PC-3 (cell line): ENCODE measurements at places on chromosomes 11 and 22.

DNA sequence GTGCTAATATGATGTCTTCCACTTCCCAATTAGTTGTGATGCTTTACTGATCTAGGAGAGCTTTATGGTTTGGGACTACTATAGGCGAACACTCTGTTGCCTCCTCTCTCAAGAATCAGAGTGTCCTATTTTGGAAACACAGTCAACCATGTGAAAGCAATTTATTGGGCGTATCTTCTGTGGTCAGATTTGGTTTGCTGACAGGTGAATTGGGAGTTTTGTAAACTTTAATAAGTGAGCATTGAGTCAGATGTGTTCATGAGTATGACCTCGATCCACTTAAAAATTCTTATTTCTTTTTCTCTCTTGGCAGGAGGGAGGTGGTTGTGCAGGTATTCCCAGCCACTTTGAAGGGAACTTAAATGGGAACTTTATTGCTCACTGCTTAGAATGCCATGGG, 4.4 kb downstream of the CAT start:
- H3K27me3 ChIP-seq = no peaks in the 10 kb centered on the region
- peaks cover 25% of the 10 kb centered on the region for H3K4me1 ChIP-seq
- H3K4me3 ChIP-seq = no peak overlapping the region
- H3K27ac ChIP-seq = peak overlapping the region; percentile 27
- no peaks in the 10 kb centered on the region for H3K36me3 ChIP-seq
- peak; percentile 80 for DNase-seq

DNA sequence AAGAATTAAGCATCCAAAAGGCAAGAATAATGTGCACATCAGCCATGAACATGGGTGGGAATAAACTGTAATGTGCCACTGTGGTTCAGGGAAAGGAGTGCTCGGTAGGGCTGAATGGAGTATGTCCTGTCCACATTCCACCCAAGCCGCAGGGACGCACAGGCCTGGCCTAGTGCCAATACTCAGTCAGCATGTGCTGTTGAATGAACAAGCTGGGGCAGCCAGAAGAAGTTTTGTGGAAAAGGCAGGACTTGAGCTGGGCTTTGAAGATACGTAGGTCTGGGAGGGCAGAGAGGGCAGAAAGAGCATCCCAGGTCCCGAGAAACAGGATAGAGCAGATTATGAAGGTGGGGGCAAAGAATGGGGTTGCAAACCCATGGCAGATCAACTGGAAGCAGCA, 60.0 kb upstream of the PLET1 start:
- H3K36me3 ChIP-seq = no peaks in the 10 kb centered on the region
- no peaks in the 10 kb centered on the region for H3K27me3 ChIP-seq
- H3K4me1 ChIP-seq = peaks cover 53% of the 10 kb centered on the region
- H3K27ac ChIP-seq = peak overlapping the region; percentile 67

DNA sequence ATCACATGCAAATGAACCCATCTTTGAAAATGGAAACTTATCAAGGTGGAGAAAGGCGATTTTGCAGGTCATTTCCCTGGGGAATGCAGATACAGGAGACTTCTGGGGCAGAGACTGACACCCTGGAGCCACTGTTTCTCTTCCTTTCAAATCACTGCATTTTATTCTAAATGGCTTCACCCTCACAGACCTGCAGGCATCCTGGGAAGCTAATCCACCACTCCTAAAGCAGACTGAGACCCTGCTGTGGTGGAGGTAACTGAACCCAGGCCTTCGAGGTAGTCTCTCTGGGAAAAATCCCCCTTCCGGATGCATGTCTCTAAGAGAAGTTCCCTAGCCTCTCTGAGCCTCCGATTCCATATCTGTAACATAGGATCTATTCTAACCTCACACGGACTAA, 20.9 kb upstream of the CSNK2A3 start:
- no peaks in the 10 kb centered on the region for H3K36me3 ChIP-seq
- DNase-seq = no peak
- H3K27ac ChIP-seq = no peak overlapping the region

- DNase-seq = peak; percentile 11
- no peaks in the 10 kb centered on the region for H3K4me1 ChIP-seq
- H3K27ac ChIP-seq = no peak overlapping the region
- peaks cover 86% of the 10 kb centered on the region for H3K27me3 ChIP-seq
- no peaks in the 10 kb centered on the region for H3K36me3 ChIP-seq
Observed at GRCh38 chr11:119885861-119886567, 157.0 kb upstream of the NECTIN1 start.

GRCh38 chr11:11424688-11425087, 71.6 kb upstream of the CSNK2A3 start:
- no peak for DNase-seq
- H3K36me3 ChIP-seq = no peaks in the 10 kb centered on the region
- no peak overlapping the region for H3K4me3 ChIP-seq
- no peak overlapping the region for H3K27ac ChIP-seq
